ENCODE measurements at places on chromosomes 7 and 10. TPM values are rescaled to one million over a fixed set of nuclear protein-coding genes. Genes with fewer than 3 reads are reported as not detected.

Gene SYCE1
- not detected for total RNA-seq

Gene AP5Z1
- total RNA-seq, result 22.5 TPM

Gene OR2A12
- not detected for total RNA-seq

Gene SPAM1
- total RNA-seq, result not detected

Gene PRKCQ
- total RNA-seq, result 4.3 TPM

Gene UTF1
- total RNA-seq, result not detected

Gene RELN
- total RNA-seq, result not detected

Gene PTPRZ1
- not detected for total RNA-seq

Gene PTF1A
- not detected for total RNA-seq

Gene SLC26A5
- total RNA-seq, result not detected

Gene HOXA2
- 0.81 TPM for total RNA-seq

Gene SPDYE6
- not detected for total RNA-seq

Gene CUL2
- total RNA-seq, result 21.1 TPM

Gene HHEX
- total RNA-seq, result 11.7 TPM

Gene GSDME
- 52.7 TPM for total RNA-seq

Gene SORBS1
- 0.58 TPM for total RNA-seq

Gene SLC26A4
- 0.10 TPM for total RNA-seq

Gene MYL10
- not detected for total RNA-seq

Gene SKIDA1
- total RNA-seq, result 0.74 TPM

Gene FLNC
- 5.3 TPM for total RNA-seq

Gene NPTX2
- 0.12 TPM for total RNA-seq

Gene NEUROG3
- not detected for total RNA-seq

Gene CLDN15
- 10.3 TPM for total RNA-seq

Gene SFRP5
- total RNA-seq, result 2.7 TPM

Gene BCAP29
- total RNA-seq, result 43.9 TPM

Gene HKDC1
- 11.8 TPM for total RNA-seq

Gene WDFY4
- not detected for total RNA-seq

Gene FAM24B
- total RNA-seq, result 11.9 TPM

Gene SPDYE1
- not detected for total RNA-seq

Gene GRM3
- total RNA-seq, result not detected

Gene PPP1R9A
- 4.0 TPM for total RNA-seq

Gene TET1
- 0.90 TPM for total RNA-seq

Gene BAIAP2L1
- total RNA-seq, result 41.9 TPM

Gene BLNK
- not detected for total RNA-seq

Gene ASB4
- 0.26 TPM for total RNA-seq

Gene TEX36
- not detected for total RNA-seq

Gene OPALIN
- not detected for total RNA-seq

Gene GNGT1
- not detected for total RNA-seq

Gene NXPH1
- not detected for total RNA-seq
